ENCODE measurements at places on chromosomes 1 and 21.
A peak's percentile ranks its signal among the peaks of the same experiment; 100 is the strongest.

DNA sequence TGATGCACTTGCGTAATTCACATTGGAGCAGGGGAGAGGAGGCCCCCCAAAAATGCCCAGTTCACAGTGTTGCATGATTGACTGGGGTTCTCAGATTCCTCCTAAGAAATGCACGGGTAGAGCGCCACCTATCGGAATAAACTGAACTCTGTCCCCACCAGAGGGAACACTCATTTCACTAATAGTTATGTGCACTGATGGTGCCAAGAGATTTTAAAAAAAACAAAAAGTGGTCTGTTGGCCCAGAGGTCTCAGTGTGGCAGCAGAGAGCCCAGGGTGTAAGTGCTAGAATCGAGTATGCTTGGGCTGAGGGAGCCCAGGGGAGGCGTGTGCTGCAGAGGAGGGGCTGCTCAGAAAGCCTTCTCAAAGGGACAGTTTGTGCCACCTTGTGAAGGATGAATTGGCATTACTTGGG lies 6.9 kb downstream of the PINK1 start:
- no peak for DNase-seq

GRCh38 chr1:43901196-43901961 lies 32.2 kb upstream of the ARTN start:
- no peak for DNase-seq

DNA sequence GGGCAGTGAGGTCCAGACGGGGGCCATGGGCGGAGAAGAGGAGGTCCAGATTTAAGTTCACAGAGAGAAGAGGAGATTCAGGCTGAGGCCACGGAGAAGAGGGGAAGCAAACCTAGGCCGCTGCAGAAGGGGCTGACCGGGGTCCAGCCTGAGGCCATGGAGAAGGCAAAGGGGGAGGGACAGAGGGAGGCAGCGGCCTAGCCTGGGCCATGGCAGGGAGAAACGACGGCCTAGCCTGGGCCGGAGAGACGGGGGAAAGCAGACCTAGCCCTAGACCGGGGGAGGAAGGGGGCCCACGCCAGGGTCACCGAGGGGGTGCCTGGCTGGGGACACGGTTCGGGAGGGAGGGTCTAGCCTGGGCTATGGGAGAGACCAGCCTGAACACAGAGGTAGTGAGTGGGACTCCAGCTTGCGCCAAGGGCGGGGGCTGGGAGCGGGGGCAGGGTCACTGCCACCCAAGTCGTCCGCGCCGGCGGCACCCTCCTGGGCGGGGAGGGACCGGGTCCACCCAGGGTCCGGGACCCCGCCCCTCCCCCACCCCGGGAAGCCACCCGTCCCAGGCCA lies 459 bp downstream of the CAPZB start:
- no peak for DNase-seq

- no peak for DNase-seq
These were observed 268.5 kb downstream of the BRINP2 start for GRCh38 chr1:177439301-177439700.

DNA sequence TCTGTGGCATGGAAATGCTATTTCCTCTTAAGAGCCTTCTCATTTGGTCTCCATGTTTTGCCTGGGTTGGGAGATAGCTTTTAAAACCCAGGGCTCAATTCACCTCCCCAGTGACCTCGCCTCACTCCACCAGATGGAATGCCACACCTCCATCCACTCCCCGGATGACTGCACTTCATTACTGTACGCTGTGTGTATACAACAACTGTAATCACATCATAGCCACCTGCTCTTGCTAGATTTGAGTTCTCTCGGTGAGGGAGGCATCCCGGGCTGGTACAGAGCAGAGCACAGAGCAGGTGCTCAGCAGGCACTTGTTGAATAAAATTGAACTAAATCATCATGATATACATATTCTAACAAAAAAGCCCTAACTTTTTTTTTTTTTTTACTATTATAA lies 26.0 kb downstream of the SDE2 start:
- peak; percentile 81 for DNase-seq

DNA sequence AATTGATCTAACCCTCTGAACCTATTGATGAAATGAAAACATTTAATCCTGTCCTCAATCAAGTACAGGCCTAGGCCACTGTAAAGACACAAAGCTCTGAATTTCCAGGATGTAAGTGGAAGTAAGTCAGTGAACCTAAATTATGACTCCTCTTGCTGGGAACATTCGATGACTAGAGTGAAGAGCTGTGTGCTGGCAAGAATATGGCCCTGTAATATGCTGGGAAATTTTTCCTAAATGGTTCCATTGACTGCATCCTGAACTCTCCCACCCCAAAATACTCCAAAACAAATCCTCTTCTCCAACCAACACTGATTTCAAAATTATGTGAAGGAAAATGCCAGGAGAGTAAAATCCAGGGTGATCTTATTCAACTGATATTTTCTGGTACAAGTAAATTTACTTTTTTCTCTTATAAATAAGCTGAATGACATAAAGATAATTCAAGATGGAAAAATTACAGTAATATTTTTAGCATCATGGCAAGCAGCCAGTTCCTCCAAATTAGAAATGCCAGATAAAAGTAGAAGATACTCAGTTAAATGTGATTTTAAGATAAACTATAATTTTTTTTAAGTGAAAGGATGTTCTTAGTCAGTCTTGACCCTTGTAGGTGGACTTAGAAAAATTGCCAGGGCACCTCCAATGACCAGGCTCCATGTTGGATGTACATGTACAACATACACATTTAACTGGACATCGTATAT lies 269.4 kb downstream of the PTGER3 start:
- no peak for DNase-seq

- DNase-seq, result no peak
These were observed 106.4 kb downstream of the CTH start for GRCh38 chr1:70517444-70517843.

DNA sequence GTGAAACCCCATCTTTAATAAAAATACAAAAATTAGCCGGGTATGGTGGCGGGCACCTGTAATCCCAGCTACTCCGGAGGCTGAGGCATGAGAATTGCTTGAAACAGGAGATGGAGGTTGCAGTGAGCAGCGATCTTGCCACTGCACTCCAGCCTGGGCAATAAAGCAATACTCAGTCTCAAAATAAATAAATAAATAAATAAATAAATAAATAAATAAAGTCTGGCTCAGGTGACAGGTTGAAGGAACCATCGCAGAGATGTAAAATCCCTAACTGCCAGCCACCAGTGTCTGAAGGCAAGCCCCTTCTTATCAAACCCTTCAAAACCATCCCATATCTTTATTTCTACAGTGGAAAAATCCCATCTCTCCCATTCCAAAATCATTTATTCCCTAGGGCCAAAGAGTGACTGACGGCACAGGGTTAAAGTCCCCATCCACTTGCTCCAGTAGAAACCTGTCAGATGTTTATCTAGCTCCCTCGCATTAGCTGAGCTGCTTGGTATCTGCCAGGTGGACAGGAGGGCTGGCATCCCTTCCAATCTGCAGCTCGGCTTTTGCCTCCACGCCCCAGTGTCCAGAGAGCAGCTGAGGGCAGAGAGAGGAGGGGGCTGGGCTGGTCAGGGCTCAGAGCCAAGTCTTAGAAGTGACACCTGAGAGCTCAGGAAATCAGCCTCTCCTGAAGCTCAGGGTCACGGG lies 5.0 kb downstream of the CSRP1 start:
- peak; percentile 75 for DNase-seq

DNA sequence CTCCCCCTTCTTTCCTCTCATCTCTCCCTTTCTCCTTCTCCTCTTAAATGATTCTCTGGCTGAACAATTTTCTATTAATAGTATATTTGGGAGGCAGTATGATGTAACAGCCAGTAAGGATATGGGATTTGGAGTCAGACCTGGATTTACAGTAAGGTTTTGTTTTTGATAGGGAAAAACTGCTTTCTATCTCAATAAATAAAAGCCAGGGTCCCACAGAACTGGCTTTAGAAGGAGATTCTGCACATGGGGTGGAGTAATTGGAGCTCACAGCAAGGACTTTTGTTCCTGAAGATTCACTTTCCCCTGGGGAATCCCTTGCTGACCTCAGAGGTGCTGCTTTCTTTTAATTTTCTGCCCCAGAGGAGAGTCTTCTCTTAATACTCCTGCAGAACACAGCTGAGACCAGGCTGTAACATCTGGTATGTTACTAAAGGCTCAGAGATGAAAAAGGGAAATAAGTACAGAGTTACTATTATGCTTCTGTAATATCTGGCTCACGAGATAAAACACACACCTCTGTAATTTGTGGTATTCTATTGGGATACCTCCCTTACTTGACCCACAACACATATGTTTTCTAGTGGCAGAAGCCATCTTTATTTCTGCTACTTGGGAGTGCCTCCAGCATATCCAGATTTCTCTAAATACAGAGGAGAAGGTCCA lies 13.4 kb downstream of the EPB41 start:
- no peak for DNase-seq

GRCh38 chr1:98429965-98430443 lies 231.5 kb upstream of the SNX7 start:
- DNase-seq, result peak; percentile 70

- DNase-seq, result no peak
These were observed 48.0 kb upstream of the WLS start for GRCh38 chr1:68280286-68280685.
